Occipital lobe (tissue), 3 donors: ENCODE measurements at places on chromosomes 2 and 18. TPM values are rescaled to one million over a fixed set of nuclear protein-coding genes. Genes with fewer than 3 reads are reported as not detected.
A peak's percentile ranks its signal among the peaks of the same experiment; 100 is the strongest.

- DNase-seq = no peak
Measured at GRCh38 chr2:183348492-183348891, 224.2 kb downstream of the NUP35 start.

DNA sequence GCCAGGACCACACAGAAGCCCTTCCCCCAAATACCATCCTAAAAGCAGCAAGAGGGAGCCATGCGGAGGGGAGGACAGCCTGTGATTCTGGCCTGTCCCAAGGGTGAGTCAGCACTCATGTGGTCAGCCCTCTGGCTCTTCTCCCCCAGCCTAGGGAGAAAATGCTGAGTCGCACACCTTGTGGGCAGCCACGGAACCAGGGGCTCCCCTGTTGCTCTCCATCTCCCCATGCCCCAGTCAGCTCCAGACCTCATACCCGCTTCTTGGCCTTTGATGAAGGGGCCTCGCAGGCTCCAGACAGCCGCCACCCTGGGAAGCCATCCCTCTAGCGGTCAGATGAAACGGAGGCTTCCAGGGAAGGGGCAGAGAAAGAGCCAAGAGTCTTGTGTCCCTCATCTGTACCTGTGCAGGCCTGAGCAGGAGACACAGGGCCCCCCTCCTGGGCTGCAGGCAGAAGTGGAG lies 181.3 kb upstream of the SIX2 start:
- DNase-seq = no peak

DNA sequence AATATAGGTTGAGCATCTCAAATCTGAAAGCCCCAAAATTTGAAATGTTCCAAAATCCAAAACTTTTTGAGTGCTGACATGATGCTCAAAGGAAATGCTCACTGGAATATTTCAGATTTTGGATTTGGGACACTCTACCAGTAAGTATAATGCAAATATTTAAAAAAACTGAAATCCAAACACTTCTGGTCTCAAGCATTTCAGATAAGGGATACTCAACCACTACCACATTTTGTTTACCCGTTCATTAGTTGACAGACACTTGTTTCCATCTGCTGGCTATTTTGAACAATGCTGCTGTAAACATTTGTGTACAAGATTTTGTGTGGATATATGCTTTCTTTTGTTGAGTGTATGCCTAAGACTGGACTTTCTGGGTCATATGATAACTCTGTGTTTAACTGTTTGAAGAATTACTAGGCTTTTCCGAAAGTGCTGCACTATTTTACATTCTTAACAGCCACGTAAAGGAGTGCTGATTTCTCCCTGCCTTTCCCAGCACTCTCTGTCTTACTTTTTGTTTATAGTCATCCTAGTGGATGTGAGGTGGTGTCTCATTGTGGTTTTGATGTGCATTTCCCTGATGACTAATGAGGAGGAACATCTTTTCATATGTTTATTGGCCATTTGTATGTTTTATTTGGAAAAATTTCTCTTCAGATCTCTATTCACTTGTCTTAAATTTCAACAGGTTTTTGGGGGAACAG lies 19.5 kb upstream of the DCDC2C start:
- DNase-seq = no peak

DNA sequence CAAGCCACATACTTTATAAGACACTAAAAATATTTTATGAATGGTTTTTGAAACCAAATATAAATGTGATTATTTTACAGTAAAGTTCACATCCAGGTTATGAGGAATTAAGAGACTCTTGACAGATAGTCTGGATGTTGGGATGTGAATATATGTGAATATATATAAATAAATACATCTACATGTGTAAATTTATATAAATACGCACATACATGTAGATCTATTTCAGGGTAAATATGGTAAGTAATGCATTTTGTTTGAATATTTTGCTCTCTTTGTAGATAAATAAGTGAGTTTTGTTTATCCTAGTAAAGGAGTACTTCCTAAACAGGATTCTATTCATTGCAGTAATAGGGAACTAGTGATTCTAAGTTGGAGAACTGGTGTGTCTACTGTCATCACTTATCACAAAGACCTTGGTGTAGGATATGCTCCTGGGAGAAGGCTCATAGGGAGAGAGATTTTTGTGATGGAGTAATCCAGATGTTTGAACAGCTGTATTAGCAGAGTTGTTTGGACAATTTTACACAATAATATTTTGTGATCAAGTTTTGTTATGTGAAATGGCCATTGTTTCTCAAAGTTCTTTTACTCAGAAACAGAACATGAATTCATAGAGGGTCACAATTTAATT lies 60.2 kb upstream of the NT5C1B start:
- DNase-seq = no peak

DNA sequence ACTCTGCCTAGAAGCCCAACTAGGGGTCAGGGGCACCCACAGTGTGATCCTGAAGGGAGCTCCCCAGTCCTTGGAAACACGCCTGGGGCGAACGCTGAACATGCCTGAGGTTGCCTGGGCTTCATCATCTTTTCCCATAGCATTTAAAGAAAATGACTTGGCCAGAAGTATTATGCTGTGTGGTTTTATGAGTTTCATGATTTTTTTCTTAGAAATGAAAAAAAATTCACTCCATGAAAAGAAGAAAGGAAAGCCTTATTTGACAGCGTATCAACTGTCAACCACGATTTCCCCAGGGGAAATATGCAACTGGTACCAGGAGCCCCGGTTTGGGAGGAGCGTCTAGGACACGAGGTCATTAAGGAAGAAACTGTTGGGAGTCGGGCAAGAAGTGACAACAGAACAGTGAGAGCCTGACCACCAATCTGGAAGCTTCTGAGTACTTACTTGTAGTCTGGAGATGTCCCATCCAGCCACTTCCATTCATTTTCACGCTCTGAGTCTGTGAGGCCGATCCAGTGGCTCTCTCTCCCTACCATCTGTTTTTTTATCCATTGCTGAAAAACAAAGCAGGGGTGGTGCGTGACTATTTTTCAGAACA lies 63.5 kb upstream of the THOC1 start:
- no peak for DNase-seq

- no peak for DNase-seq
Measured at GRCh38 chr2:179446476-179447141, 182.0 kb upstream of the SESTD1 start.

- DNase-seq = no peak
Measured at GRCh38 chr2:112229348-112229747, 25.5 kb downstream of the ZC3H8 start.

DNA sequence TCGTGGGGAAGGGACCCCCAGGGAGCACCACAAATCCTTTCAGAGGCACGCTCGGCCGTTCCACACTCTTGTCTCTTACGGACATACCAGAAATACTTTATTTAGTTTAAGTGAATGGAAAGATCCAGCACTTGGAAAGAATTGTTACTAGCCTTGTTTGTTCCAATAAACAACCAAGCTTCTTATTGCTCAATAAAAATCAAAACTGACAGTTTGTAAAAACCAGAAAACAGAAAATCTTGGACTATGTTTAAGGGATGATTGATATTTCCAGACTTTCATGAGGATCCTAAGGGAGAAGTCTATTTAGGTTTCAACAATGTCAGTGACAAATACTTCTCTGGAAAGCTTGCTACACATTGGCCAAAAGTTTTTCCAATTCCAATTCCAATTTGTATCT lies 31.6 kb upstream of the CCBE1 start:
- no peak for DNase-seq

DNA sequence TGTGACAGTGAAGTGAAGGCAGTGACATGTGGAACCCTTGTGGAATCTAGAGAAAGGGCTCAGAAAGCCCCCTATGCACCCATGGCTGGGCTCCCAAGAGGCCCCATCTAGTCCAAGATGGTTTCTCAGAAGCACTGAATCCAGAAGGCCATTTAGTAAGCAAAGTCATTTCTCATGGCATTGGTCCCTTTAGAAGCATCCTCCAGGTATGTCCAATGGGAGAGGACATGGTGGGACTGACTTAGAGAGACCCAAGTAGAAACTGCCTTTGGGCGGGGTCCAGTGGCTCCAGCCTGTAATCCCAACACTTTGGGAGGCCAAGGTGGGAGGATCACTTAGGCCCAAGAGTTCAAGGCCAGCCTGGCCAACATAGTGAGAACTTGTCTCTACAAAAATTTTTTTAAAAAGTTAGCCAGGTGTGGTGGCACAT lies 72.5 kb upstream of the RMDN2 start:
- no peak for DNase-seq

DNA sequence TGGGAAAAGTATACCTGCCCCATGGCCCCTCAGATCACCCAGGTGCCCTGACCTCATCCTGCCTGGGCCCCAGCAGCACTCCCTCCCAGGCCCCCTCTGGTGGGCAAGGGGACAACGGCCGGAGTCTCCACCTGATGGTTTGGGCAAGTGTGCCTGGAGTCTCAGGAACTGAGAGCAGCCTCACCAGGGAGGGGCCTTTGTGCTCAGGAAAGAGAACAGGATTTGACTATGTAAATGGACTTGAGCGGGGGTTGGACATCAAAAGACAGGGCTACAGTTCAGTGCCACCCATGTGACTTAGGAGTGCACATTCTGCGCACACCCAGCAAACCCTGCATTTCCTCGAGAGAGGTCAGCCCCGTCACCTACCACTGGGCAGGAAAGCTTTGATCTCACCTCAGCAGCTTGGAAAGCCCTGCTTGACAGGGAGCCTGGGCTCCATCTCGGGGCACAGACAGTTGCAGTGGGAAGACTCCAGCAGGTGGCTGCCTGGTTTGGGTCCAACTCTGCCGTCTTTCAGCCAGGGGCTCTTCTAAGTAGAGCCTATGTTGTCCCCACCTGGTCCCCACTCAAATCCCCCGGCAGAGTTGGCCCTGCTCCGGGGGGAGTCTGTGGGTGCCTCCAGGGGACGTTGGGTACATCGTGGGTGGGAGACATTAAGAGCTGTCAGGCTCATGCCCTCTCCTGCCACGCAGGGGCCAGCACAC lies 3.3 kb downstream of the INPP5D start:
- DNase-seq = no peak

DNA sequence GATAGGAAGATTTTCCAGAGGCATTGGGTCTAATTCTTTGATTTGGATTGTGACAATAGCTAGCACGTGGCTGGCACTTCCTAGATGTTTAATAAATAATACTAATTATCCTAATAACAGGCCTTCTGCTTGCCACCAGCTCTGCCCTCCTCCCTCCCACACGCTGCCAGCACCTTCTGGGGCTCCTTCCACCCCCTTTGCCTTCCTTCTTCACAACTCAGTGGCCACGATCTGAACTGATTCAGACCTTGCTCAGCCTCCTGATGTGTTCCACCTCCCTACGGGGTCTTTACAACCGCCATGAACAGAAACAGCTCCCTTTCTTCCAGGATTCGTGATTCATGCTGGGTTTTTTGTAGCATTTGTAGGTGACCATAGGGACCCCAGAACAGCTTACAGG lies 310.3 kb upstream of the HS6ST1 start:
- DNase-seq = no peak

- no peak for DNase-seq
Measured at GRCh38 chr2:98175811-98176210, 88.8 kb downstream of the VWA3B start.

DNA sequence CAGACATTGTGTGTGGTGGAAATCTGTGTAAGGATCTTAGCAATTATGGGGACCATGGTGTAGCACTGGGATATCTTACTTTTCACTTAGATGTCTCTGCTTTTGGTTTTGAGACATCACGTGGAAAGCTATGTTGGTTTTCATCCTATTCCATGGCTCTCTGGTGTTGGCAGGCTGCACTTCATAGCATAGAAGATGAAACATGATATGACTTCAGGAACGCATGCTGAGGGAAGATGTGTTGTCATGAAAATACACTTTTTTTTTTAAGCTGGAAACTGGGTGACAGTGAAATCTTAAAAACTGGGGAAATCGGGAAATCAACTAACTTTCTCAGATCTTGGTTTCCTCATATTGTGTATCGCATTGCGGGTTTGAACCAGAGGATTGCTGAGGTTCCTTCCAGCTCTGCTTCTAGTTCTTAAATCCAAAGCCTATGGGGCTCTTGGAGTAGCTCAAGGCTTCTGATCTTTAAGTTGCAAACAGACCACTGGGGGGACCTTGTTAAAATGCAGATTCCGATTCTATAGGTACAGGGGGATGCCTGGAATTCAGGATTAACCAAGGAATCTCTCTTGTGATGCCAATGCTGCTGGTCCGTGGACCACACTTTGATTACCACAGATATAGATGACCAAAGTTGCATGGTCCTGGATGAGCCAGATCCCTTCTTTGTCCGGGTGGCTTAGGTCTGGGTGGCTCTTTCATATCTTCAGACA lies 160.7 kb downstream of the SH3RF3 start:
- no peak for DNase-seq

GRCh38 chr18:23563377-23564043 lies 22.8 kb downstream of the NPC1 start:
- DNase-seq = no peak

- DNase-seq = no peak
Measured at GRCh38 chr2:237889811-237890210, 30.4 kb downstream of the RAMP1 start.

GRCh38 chr18:10504723-10505122 lies 21.1 kb upstream of the NAPG start:
- no peak for DNase-seq

- DNase-seq = no peak
Measured at GRCh38 chr18:75810961-75811551, 383.6 kb upstream of the SMIM21 start.

GRCh38 chr18:46332921-46333341 lies 228.7 kb downstream of the HAUS1 start:
- DNase-seq = peak; percentile 75

- DNase-seq = no peak
Measured at GRCh38 chr2:86697551-86698104, 22.5 kb upstream of the RMND5A start.

DNA sequence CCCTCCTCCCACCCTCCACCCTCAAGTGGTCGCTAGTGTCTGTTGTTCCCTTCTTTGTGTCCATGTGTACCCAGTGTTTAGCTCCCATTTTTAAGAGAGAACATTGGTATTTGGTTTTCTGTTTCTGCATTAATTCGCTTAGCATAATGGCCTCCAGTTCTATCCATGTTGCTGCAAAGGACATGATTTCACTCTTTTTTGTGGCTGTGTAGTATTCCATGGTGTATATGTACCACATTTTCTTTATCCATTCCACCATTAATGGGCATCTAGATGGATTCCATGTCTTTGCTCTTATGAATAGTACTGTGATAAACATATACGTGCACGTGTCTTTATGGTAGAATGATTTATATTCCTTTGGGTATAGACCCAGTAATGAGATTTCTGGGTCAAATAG lies 42.9 kb downstream of the TSPYL6 start:
- no peak for DNase-seq

- DNase-seq = no peak
Measured at GRCh38 chr2:235358981-235359471, 134.8 kb upstream of the AGAP1 start.

Gene RFTN2
- total RNA-seq = 29.9 TPM

Gene ASB3
- total RNA-seq = 130 TPM

Gene MPV17
- 36.8 TPM for total RNA-seq

Gene GALNT3
- total RNA-seq = 5.3 TPM

Gene DYNAP
- not detected for total RNA-seq

Gene C2orf80
- total RNA-seq = 28.7 TPM

Gene THADA
- 40.9 TPM for total RNA-seq

Gene CASP10
- total RNA-seq = 2.0 TPM

Gene SCN3A
- 315 TPM for total RNA-seq

Gene GAL3ST2
- 0.16 TPM for total RNA-seq

Gene PSMD14
- 101 TPM for total RNA-seq

Gene CCDC74A
- 4.1 TPM for total RNA-seq

Gene MAP3K19
- total RNA-seq = 0.78 TPM
